ENCODE measurements at places on chromosomes 1 and 21.

DNA sequence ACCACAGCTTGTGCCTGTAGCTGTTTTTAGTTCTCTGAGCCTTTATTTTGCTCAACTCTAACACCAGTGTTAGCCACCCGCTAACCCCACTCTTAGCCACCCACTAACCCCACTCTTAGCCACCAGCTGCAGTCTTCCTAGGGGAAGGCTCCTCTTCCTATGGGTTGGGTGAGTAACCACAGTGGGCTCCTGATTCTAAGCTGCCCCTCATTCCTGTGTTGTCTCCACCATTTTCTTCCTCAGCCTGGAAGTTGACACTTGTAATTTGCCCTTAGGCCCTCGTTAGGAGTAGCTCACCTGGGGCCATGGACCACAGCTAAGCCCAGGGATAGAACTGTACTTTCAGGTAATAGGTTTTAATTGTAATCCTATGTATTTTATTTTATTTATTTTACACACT, 782.9 kb upstream of the TPTE start:
- DNase-seq, result no peak

DNA sequence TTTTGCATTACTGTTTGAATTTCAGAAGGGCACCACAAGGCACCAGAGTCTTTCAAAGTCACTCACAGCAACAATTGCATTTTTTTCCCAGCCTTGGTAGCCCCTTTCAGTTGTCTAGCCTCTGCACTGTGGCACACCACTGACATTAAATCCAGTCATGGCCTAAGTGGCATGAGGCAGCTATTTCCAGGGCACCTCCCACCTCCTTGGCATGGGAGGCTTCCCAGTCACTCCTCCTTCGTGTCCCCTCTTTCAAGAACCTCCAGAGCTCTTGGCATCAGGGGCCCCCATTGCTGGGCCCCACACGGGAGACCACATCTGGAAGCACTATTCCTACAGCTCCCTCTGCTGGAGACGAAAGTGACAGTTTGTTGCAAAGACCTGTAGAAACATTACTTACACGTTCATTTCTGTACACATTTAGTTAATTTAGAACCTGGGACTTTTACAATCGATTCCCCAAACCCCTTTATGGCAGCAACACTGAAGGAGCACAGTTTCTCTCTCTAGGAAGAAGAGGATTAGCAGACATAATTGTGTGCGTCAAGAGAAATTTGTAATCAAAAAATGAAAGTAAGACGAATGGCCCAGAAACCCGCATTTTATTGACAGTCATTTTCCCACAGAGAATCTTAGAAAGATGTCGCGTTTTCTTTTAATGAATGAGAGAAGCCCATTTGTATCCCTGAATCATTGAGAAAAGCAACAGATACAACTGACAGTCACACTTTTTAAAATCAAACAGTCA, 5.7 kb upstream of the CHD5 start:
- no peak for DNase-seq

- DNase-seq, result no peak
Observed at GRCh38 chr1:153483776-153484175, 23.3 kb upstream of the S100A7 start.

- peak; percentile 10 for DNase-seq
Observed at GRCh38 chr1:145425436-145426029, at the start of gene NBPF20. TSS of gene NBPF20 (minus strand) at chr1:145425603. CDS start at chr1:145405272, 20,331 bp downstream.

- no peak for DNase-seq
Observed at GRCh38 chr1:65813956-65814355, 21.3 kb downstream of the PDE4B start.

Measured in fibroblast of skin of left biceps (primary cell).